Lung microvascular endothelial cell (primary cell): ENCODE measurements at places on chromosomes 7 and 10. TPM values are rescaled to one million over a fixed set of nuclear protein-coding genes. Genes with fewer than 3 reads are reported as not detected.

MICU1 gene
- total RNA-seq, result 28.3 and 30.4 TPM in 2 replicates

HABP2 gene
- total RNA-seq, result under 0.01 TPM in 1 of 2 replicates, not detected in the other

PDK4 gene
- total RNA-seq, result 23.1 and 171 TPM in 2 replicates

AKR1D1 gene
- not detected in 2 replicates for total RNA-seq

KIN gene
- 3.1 and 5.0 TPM in 2 replicates for total RNA-seq

AKR1C8 gene
- not detected in 2 replicates for total RNA-seq

ASB10 gene
- not detected in 2 replicates for total RNA-seq

AP1S1 gene
- 110 and 155 TPM in 2 replicates for total RNA-seq

SEMA3A gene
- 21.6 and 56.7 TPM in 2 replicates for total RNA-seq

HNRNPH3 gene
- total RNA-seq, result 16.9 and 17.2 TPM in 2 replicates

FLNC gene
- 122 and 131 TPM in 2 replicates for total RNA-seq

DNA sequence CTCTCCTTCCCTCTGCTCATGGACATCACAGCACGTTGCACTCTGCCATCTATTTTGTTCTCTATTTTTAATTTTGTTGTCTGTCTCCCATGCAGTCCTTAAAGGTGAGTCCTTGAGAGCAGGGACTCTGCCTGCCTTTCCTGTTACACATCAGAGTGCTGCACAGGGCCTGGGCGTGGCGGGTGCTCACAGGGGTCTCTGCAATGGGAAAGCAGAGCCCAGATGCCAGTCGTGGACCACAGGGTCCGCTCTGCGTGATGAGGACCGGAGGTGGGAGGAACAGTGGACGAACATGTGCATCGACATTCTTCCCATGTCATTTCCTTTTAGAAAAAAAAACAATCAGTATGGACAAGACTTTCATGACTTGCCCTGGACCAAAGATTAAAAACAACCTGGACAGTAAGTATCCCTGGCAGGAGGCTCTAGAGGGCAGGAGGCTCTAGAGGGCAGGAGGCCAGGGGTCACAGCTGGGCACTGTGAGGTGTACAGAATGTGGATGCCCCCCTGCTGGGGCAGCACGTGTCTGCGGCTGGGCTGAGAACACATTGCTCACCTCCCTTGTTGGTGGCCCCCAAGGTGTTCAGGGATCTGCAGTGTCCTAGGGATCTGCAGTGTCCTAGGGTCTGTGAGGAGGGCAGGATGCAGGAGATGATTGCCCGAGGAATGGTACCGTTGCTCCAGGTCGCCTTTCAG lies 29.6 kb upstream of the ZNF488 start:
- peak; percentile 58 for DNase-seq

GRCh38 chr7:129906700-129907099 lies 46.1 kb downstream of the UBE2H start:
- DNase-seq, result peak; percentile 60

- peak; percentile 26 for DNase-seq
Observed at GRCh38 chr10:24483701-24484100, 240.0 kb downstream of the ARHGAP21 start.

DNA sequence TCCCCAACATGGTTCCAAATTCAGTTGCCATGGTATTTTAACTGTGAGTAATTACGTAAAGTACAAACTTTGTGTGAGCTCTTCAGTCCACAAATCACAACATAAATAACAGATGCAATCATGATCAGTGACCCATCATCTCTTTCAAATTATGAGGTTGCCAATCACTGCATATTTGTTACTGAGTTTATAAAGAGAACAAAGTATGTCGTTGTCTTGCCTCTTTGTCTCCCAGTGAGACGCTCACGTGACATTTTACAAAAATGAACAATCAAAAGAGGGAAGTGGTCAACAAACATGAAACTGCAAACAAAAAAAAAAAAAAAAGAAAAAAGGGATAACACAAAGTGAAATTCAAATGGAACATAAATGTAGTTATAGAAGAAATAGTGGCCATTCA lies 122.7 kb upstream of the PDSS1 start:
- no peak for DNase-seq

DNA sequence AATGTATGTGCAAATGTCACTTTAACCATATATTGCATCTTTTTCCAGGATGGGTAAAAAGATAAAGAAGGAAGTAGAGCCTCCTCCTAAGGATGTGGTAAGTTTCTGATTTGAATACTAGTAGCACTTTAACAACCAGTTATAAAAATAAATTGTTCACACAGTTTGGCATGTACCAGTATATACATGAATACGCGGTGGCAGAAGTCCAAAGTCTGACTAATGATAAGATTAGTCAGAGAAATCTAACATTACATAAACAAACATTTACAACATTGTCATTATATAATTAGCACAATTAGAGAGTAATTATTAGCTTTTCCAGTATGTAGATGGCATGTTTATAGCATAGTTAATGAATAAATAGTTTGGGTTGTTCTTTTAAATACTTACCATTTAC lies 4.1 kb downstream of the ARMC3 start:
- peak; percentile 69 for DNase-seq

DNA sequence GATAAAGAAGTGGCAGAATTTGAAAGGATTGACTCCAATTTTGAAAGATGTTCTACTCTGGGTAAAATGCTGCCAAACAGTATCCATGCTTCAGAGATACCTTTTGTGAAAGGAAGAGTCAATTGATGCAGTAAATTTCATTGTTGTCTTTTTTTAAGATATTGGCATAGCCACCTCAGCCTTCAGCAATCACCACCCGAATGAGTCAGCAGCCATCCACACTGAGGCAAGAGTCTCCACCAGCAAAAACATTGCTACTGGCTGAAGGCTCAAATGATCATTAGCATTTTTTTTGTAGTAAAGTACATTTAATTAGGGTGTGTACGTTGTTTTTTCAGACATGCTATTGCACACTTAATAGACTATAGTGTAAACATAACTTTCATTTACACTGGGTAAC lies 31.7 kb upstream of the CYP26C1 start:
- no peak for DNase-seq

- no peak for DNase-seq
Observed at GRCh38 chr10:102985811-102986210, 67.7 kb downstream of the CNNM2 start.

- no peak for DNase-seq
Observed at GRCh38 chr7:138478499-138478908, 18.4 kb downstream of the TRIM24 start.

- no peak for DNase-seq
Observed at GRCh38 chr10:126904516-126904817, 761 bp upstream of the DOCK1 start.

DNA sequence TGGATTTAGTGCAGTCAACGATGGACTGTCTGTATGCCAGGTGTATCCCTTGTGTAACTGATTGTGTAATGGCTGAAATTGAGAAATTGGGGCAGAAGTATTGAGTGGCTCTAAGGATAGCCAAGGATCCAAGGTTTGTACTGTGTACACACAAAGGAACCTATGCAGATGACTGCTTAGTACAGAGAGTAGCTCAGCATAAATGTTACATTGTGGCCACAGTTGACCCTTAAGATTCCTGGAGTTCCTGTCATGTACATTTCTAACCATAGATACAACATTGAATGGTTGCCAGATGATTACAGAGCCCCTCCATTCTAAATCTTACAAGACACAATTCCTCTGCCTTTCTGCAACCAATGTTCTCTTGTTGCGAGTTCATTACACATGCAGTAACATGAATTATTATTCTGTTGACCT lies 25.3 kb downstream of the CCDC126 start:
- DNase-seq, result no peak

DNA sequence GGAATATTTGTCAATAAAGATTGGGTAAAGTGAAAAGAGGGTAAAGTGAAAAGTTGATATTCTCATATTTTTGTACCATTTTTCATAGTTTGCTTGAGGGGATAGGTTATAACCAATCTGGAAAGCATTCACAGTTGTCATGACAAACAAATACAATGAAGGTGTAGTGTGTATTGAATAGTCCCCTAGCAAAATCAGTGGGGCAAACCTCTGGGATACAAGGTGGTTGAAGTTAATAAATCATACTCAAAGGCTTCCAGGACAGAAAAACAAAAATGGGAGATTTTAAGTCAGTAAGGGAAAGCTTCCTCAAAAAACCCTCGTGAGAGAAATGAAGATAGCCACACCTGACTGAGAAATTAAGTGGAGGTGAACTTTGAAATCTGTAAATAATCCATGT lies 39.4 kb downstream of the PHTF2 start:
- no peak for DNase-seq

DNA sequence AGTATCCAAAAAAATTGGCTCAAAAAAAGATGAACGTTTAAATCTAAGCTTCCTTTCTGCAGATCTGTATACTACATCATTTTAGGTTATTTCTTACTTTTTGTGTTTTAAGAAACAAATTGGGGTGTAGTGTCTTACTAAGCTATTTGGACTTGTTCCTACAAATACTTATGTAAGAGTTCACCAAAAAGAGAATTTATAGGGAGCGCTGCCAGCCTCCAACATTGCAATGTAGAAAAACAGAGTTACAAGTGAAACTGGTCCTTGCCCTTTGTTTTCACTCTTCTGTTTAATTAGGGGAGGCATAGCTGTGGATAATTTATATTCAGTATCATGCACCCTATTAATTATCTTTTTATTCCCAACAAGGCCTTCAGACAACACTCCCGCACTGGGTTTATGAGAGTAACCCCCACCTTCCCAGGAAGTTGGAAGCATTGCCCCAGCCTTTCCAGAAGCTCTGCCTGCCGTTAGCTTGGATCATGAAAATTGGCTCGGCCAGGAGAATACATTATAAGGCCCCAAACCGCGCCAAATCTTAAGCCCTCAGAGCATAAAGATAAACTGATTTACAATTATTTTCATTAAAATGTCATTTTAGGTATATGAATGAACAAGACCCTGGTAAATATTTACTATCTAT lies 261.8 kb upstream of the KLF6 start:
- DNase-seq, result no peak

DNA sequence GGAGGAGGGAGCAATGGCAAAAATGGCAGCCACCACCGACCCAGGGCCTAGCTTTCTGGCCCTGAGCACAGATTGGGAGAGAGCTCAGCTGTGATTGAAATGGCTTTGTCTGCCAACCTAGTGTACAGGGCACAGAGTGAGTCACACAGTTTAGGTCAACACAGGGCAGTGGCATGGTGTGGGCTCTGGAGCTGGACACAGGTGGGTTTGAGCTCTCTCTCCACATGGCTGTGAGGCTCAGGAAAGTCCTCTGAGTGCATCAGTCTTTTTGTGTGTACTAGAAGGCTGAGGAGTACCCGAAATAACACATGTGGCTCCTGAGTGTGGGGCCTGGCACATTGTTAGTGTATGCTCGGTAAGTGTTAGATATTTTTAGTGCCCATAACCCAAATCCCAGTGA lies 60.2 kb upstream of the LOXL4 start:
- DNase-seq, result no peak

GRCh38 chr7:87219545-87220025 lies at the start of gene TMEM243:
TSS of gene TMEM243 (minus strand) at chr7:87219732. CDS start at chr7:87219503, 229 bp downstream.
- DNase-seq, result peak; percentile 83

- no peak for DNase-seq
Observed at GRCh38 chr7:16270844-16271243, 150.5 kb downstream of the CRPPA start.

DNA sequence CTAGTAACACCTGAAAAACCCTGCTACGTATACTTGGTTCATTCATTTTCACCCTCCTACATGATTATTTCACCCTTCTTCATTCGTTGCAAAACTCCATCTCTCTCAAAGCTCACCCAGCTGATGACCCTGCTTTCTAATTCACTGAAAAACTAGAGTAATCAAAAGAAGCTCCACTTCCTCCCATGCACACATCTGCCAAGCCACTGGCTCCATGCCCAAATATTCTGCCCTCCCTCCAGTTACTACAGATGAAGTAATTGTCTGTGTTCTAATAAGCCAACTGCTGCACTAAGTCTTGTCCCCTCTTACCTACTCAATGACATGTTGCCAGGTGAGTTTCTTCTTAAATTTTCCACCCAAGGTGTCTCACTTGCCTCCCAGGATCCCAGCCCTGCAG lies 96.9 kb upstream of the CCDC71L start:
- DNase-seq, result peak; percentile 67

DNA sequence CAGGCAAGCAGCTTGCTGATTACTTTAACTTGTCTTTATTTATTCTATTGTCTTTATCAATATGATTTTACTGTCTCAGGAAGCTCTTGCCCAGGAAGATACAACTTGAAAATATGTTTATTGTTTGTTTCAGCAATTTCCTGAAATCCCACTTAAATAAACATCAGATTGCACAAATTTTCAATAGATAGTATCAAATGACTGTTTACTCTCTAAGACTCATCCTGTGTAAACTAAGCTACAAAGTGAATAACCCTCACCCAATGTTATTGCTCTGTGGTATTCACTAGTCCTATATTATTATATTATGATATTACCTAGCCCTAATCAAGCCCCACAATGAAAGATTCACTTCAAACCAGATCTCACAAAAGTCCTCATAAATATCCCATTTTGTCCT lies 130.4 kb upstream of the HPS1 start:
- no peak for DNase-seq

GRCh38 chr10:58952162-58952601 lies 224.3 kb upstream of the PHYHIPL start:
- DNase-seq, result peak; percentile 2
